ENCODE measurements at places on chromosomes 5 and 9.

DNA sequence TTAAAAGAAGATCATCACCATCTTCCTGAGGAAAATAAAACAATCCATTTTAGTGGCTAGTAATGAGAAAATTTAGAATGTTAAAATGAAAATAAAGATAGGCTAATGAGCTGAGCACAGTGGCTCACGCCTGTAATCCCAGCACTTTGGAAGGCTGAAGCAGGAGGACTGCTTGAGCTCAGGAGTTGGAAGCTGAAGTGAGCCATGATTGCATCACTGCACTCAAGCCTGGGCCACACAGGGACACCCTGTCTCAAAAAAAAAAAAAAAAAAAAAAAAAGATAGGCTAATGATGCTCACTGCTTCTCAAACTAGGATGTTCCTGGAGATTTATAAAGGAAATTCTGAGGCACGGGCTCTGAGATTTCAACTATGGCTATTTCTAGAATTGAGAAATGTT, 50.3 kb downstream of the CPLANE1 start:
- no peak for DNase-seq

DNA sequence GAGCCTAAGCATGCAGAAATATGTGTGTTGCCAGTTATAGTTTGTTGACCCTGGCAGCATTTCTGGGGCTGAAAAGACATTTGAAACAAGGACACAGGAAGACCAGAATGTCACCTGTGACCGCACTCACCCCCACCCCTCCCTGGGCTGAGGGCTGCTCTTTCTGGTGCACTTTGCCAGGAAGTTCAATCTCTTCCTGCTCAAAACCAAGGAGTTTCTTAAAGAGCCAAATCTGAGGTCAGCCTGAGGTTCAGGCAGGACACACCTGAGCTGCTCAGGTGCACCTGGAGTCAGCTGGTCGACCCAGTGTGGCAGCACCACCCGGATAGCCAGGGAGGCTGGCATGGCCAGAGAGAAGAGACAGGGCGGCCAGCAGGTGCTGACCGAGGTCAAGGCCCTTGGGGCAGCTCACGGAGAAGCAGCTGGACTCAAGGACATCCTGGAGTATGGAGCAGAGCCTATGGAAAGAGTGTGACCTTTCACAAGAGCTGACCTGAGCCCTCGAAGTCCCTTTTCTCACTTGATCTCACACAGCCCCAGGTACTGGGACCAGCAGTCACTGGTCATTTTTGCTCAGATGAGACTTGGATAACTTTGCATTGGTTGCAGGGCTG, 376.9 kb upstream of the IRX4 start:
- no peak for DNase-seq

DNA sequence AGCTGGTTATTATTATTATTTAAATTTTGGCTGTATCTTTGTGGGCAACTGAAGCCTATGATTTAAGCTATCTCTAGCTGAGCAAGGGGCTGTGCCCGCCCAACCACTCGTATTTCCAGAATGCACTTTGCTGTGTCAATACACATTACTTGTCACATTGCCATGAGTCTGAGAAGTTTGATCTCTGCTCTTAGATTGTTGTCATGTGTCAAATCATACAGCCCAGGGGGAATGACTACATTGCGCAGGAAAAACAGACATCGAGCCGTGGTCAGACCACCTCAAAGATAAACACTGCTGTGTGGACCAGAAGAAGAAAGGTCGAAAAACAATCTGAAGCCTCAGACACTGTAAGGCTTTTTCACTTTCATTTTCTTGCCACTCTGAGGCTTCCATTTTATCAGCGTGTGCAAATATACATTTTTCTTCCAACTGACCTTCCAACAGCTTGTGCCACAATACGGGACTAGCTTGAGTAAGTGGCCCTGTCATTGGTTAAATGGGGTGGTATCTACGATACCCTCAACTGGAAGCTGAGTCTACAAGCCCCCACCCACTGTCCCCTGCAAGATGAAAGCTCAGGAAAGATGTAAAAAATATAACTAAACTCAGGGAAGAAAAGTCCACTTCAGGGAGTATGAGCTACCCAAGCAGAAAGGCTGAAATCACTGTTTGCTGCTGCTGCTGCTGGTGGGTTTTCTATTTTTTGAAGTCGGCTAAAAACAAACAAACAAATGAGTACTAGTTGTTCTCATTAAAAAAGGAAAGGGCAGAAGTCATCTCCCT, 603.0 kb downstream of the BNC2 start:
- no peak for DNase-seq

- DNase-seq = no peak
Observed at GRCh38 chr5:38453506-38453905, 102.9 kb downstream of the LIFR start.

DNA sequence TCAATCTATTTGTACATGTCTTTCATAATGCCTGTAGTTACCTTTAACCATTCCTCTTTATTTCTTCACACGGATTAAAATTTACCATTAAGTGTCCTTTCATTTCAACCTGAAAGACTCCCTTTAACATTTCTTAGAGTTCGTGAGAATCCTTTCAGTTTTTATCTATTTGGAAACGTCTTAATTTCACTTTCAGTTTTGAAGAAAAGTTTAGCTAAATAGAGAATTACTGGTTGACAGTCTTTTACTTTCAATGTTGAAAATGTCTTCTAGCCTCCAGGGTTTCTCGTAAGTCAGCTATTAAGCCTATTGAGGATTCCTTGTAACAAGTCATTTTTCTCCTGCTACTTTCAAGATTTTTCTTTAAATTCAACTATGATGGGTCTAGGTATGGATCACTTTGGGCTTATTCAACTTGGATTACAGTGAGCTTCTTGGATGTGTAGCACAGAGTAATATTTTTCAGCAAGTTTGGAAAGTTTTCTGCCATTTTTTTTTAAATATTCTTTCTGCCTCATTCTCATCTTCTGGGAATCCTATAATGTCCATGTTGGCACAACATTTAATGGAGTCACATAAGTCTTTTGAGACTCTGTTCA, 48.5 kb downstream of the RFX3 start:
- no peak for DNase-seq

- DNase-seq = no peak
Observed at GRCh38 chr5:168295574-168296201, 4.2 kb downstream of the WWC1 start.

DNA sequence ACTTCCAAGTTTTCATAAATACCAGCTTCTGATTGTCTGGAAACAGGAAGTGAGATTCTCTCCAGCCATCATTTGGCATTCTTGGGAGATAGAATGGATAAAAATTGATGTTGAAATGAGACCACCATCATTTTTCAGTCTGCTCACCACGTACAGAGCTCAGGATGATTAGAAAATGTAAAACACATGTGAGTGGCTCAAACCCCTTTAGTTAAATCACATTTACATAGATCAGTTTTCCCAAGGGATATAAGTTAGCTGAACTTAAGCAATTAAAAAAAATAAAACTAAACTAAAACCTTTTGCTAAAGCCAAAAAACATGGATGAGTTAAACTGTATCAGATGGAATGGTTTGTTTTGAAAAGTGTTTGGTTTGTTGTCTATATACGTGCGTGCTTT, 37.1 kb upstream of the GDNF start:
- DNase-seq = no peak

Data from NCI-H1930 (cell line).